Activated T-helper 2 cell treated with anti-CD3 and anti-CD28 coated beads, Interferon-gamma antibody, Interleukin-2, Interleukin-4, amounts not matched to agents 10 μg/mL and 5 μg/mL and 100 μg/mL, durations not matched to agents 14 hours and 24 hours and 36 hours (primary cell): ENCODE measurements at places on chromosomes 5 and 9. TPM values are rescaled to one million over a fixed set of nuclear protein-coding genes. Genes with fewer than 3 reads are reported as not detected.

DNA sequence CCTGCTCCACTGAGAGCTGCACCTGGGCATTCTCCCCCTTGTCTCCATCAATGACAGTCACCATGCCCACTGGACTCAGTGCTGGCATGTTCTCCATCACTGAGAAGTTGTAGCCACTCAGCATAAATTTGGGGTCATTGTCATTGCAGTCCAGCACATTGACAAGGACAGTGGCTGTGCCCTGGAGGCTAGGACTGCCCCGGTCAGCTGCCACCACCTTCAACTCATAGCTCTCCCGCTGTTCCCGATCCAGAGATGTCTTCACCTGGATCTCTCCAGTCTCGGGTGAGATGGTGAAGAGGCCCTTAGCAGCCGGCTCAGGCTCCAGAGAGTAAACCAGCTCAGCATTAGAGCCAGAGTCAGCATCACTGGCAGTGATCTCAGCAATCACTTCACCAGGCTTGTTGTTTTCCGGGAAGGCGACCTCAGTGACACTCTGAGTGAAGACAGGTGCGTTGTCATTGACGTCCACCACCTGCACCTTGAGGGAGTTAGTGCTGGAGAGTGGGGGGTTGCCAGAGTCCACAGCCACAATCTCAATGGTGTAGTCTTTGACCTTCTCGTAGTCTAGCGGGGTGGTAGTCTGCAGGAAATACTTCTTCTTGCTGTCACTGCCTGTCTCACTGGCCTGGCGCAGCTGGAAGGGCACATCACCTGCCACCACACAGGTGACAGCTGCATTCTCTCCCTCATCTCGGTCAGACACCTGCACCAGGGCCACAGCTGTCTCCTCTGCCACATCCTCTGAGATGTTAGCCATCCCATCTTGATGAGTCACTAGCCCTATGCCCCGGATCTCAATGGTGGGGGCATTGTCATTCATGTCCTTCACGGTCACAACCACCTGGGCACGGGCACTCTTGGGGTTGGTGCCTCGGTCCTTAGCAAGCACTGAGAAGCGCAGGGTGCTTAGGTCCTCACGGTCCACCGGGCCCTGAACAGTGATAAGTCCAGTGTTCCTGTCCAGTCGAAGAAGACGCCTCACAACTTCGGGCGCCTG lies 13.5 kb downstream of the PCDH1 start:
- H3K4me3 ChIP-seq, result no peak overlapping the region
- DNase-seq, result no peak
- H3K4me1 ChIP-seq, result no peaks in the 10 kb centered on the region
- H3K27ac ChIP-seq, result no peak overlapping the region

DNA sequence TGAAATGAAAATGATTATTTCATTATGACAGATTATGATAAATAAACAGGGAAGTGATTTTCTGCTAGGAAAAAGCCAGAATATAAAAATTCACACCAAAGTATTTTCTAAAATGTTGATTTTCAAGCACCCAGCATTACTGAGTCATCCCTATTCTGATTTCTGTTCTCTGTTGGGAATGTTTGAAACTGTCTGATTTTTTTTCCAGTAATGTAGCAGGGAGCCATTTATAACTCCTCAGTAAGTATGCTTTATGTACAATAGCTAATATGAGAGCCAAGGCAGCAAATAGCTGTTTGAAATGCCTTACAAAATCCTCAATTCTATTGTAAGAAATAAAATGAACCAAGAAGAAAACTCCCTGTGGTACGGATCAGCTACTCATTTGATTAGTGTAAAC lies 471.7 kb upstream of the TYRP1 start:
- H3K4me3 ChIP-seq, result no peak overlapping the region
- no peaks in the 10 kb centered on the region for H3K4me1 ChIP-seq
- H3K36me3 ChIP-seq, result no peaks in the 10 kb centered on the region
- no peak for DNase-seq
- H3K27me3 ChIP-seq, result no peaks in the 10 kb centered on the region

DNA sequence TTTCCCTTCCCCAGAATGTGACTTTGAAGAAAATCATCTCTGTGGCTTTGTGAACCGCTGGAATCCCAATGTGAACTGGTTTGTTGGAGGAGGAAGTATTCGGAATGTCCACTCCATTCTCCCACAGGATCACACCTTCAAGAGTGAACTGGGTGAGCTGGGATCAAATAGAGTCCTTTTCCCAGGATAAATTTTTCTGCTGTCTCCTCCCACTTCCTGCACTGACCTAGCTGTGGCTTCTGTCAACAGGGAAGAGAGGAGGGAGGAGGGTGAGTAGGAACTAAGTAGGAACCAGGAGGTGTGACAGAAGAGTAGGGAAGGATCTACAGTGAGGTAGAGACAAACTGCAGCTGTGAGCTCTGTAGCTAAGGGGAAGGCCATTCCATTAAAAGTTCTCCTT lies 69.3 kb downstream of the MAMDC2 start:
- H3K27ac ChIP-seq, result no peak overlapping the region
- DNase-seq, result no peak

- H3K27me3 ChIP-seq, result peaks cover 2% of the 10 kb centered on the region
- H3K4me3 ChIP-seq, result no peak overlapping the region
- H3K4me1 ChIP-seq, result no peaks in the 10 kb centered on the region
- DNase-seq, result no peak
- no peak overlapping the region for H3K27ac ChIP-seq
These were observed 396.2 kb downstream of the ZSWIM6 start for GRCh38 chr5:61728287-61728686.

DNA sequence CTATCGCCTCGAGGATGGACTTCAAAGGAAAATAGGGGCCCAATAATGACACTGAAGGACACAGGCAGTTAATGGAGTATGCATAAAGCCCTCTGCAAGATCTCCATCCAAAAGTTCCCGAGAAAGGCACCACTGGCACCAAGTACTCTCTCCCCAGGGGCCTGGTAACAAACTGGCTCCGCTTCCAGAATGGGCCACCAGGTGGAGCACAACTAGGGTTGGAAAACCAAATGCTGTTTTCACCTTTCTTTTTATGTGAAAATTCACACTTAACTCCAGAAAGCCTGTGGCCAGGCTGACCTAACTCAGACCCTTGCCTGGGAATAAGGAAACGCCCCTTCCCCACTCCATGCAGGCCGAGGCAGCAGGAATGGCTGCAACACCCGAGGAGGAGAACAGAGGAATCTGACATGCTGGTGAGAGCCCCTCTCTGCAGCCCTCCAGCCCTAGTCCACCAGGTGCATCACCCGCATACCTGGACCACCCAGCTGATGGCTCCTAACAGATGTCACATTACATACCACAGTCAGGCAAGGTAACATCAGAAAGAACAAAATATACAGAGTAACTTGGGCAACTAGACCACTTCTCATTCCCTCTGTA lies 42.8 kb downstream of the CAMSAP1 start:
- H3K4me3 ChIP-seq, result no peak overlapping the region
- no peak overlapping the region for H3K27ac ChIP-seq
- peaks cover 26% of the 10 kb centered on the region for H3K36me3 ChIP-seq
- H3K27me3 ChIP-seq, result no peaks in the 10 kb centered on the region
- peak; percentile 50 for DNase-seq

DNA sequence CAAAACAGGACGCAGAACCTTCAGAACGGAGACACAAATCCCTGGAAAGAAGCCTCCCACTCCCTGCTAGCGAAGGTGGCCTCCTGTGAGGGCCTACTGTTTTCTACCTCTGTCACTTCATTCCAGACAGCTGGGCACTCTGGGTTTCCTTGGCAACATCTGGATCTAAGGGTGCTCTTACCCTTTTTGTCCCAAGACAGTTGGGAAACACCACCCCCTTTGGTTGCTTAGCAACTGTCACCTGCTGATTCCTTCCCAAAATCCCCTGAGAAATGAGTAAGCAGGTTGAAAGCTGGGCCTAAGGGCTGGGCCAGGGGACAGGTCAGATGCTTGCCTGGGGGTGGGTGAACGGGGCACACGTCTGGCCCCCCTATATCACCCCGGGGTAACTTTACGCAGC lies 29.4 kb downstream of the NANS start:
- no peaks in the 10 kb centered on the region for H3K27me3 ChIP-seq
- no peak overlapping the region for H3K4me3 ChIP-seq
- peaks cover 82% of the 10 kb centered on the region for H3K36me3 ChIP-seq
- no peak for DNase-seq

GRCh38 chr9:87292449-87293191 lies 205.0 kb upstream of the DAPK1 start:
- peaks cover 3% of the 10 kb centered on the region for H3K27me3 ChIP-seq
- no peaks in the 10 kb centered on the region for H3K4me1 ChIP-seq
- no peak overlapping the region for H3K27ac ChIP-seq
- no peaks in the 10 kb centered on the region for H3K36me3 ChIP-seq
- no peak for DNase-seq

- no peaks in the 10 kb centered on the region for H3K27me3 ChIP-seq
- no peak overlapping the region for H3K27ac ChIP-seq
- no peaks in the 10 kb centered on the region for H3K36me3 ChIP-seq
- DNase-seq, result no peak
- no peak overlapping the region for H3K4me3 ChIP-seq
These were observed 1085.7 kb downstream of the TAF11L14 start for GRCh38 chr5:18720002-18720401.

DNA sequence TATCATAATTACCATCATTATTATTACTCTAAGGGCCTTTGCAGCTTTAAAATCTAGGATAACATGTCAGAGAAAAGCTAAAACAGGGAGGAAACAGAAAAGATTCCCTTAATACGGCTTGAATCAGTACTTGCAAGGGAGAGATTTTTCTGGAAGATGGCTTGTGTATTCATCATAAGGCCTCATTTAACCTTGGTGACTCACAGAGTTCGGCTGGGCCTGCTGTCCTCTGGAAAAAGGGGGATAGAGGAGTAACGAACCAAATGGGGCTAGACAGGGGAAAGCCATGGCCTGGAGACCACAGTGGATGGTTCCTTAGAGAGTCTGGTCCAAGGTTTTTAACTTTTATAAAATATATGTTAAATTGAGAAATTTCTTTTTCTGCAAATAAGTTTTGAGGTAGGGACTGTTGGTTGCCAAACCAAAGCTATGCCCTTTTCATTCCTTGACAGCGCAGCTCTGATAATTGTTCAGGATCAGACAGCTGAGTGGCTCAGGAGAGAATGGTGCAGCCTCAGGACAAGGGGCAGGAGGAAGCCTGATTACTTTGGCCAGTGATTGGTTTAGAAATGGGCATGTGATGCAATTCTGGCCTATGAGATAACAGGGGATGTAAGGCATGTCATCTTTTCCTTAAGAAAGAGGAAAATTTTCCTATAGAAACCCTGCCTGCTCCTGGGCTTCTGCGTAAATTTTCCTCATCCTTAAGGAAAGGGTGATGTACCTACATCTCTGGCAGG lies 25.6 kb upstream of the GSN start:
- DNase-seq, result no peak
- no peak overlapping the region for H3K4me3 ChIP-seq
- H3K27me3 ChIP-seq, result no peaks in the 10 kb centered on the region

GRCh38 chr9:107087222-107087621 lies 195.9 kb upstream of the RAD23B start:
- no peak overlapping the region for H3K27ac ChIP-seq
- no peaks in the 10 kb centered on the region for H3K4me1 ChIP-seq
- no peaks in the 10 kb centered on the region for H3K27me3 ChIP-seq
- H3K36me3 ChIP-seq, result no peaks in the 10 kb centered on the region
- DNase-seq, result no peak
- no peak overlapping the region for H3K4me3 ChIP-seq

DNA sequence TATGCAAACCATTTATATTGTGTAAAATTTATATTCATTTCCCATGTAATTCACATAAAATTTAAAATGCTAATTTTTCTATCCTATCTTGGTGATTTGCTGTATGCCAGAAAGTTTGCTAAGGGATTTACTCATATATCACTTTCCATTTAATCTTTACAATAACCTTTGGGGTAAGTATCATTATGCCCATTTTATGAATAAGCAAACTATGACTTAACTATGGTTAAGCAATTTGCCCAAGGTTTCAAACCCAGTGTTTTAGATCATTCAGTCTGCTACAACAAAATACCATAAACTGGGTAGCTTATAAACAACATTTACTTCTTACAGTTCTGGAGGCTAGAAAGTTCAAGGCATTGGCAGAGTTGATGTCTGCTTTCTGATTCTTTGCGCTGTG lies 246.4 kb upstream of the TMEM161B start:
- H3K27ac ChIP-seq, result no peak overlapping the region
- H3K4me3 ChIP-seq, result no peak overlapping the region
- no peak for DNase-seq
- no peaks in the 10 kb centered on the region for H3K36me3 ChIP-seq
- peaks cover 14% of the 10 kb centered on the region for H3K27me3 ChIP-seq

DNA sequence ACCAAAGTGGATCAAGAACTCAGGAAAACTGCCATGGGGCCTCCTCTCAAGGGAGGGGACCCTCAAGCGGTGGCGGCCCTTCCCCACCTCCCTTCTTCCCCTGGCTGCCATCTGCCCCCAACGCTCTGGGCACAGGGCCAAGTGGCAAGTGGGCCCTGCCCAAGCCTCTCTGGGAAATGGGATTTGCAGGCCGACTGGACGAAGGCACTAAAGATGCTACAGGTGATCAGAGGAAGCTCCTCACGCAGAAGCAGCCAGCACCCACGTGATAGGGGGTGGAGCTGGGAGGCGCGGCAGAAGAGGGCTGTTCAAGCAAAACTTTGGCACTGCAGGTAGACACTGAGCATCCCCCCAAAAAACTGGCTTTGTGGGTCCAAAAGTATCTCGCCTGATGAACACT lies 52.7 kb upstream of the UBTD2 start:
- H3K4me3 ChIP-seq, result no peak overlapping the region
- H3K27me3 ChIP-seq, result no peaks in the 10 kb centered on the region
- no peak for DNase-seq
- no peaks in the 10 kb centered on the region for H3K4me1 ChIP-seq

- peaks cover 49% of the 10 kb centered on the region for H3K36me3 ChIP-seq
- peak overlapping the region; percentile 69 for H3K27ac ChIP-seq
- H3K4me3 ChIP-seq, result peak overlapping the region; percentile 71
- peak; percentile 48 for DNase-seq
- peaks cover 28% of the 10 kb centered on the region for H3K4me1 ChIP-seq
These were observed 7.5 kb downstream of the RNF44 start for GRCh38 chr5:176529741-176530141.

GRCh38 chr9:111599092-111599954 lies at the start of gene PTGR1:
Gene PTGR1, minus strand, starts transcription at chr9:111599647. Its CDS starts 2,225 bp downstream, at chr9:111597422.
- no peak within 1 kb of the TSS for H3K27ac ChIP-seq
- peaks cover 36% of the 10 kb centered on the region for H3K27me3 ChIP-seq
- DNase-seq, result peak; percentile 8
- no peaks in the 10 kb centered on the region for H3K36me3 ChIP-seq
- peak within 1 kb of the TSS; percentile 86 for H3K4me3 ChIP-seq
- H3K4me1 ChIP-seq, result peaks cover 18% of the 10 kb centered on the region

STC2 gene
- 21.4 and 22.8 TPM in 2 replicates for total RNA-seq

CCL28 gene
- total RNA-seq, result 10.9 and 13.0 TPM in 2 replicates

LCN2 gene
- total RNA-seq, result not detected in 2 replicates

PCDHA9 gene
- total RNA-seq, result not detected in 2 replicates

NUTM2G gene
- total RNA-seq, result not detected in 2 replicates
